Activated CD4-positive, CD25-positive, alpha-beta regulatory T cell (primary cell): ENCODE measurements at places on chromosomes 7 and 10.

DNA sequence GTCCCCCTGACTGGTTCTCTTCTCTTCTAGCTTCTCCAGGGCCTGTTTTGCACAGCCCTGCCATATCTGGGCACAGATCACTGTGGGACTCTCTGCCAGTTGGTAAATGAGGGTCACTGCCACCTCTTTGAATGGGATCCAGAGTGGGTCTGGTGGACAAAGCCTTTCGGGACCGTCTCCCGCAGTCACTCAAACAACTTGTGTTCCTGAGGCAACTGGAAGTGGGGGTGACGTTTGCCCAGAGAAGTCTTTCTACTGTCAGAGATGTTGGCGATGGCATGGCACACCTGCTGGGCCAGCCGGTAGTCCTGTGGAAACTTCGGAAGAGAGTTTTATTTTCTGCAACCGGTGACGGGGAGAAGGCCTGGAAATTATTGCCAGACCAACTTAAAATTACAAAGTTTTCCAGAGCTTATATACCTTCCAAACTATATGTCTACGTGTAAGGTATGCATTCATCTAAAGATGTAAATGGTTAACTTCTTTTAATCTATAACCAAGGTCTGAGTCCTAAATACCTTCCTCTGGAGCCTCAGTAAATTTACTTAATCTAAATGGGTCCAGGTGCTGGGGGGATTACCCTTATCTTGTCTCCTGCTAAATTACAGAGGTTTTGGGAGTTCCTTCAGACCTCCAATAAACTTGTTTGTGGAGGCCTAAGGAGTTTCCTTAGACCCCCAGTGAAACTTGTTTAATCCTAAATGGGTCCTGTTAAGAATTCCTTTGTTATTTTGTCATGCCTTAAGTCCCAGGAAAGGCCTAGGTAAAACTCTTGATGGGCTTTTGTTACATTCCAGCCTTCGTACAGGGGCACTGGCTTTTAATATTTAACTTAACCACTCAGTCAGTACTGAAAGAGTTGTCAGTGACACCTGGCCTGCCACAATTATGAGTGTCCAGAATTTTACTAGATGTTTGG is 94.0 kb downstream of the NPSR1 start:
- no peak for DNase-seq

- DNase-seq = no peak
Observed at GRCh38 chr10:75976681-75977080, 545.3 kb downstream of the LRMDA start.

DNA sequence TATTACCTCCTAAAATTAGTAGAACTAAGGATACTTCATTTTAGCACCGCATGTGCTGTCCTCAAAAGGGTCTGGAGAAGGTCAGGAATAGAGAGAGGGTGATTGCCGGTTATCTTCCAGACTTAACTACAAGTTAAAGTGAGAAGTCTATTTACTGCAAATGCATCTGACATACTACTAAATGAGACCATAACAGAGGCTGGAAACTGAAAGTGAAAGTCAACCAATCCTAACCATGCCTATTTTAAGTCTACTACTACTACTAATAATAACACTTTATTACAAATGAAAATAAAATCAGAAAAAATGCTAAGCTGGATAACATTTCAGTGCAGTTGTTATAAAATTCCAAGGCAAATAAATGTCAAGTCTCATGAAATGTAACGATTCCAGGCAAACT is 244.7 kb downstream of the KIF20B start:
- no peak for DNase-seq

- no peak for DNase-seq
Observed at GRCh38 chr10:13708256-13708990, 121.7 kb downstream of the PRPF18 start.

DNA sequence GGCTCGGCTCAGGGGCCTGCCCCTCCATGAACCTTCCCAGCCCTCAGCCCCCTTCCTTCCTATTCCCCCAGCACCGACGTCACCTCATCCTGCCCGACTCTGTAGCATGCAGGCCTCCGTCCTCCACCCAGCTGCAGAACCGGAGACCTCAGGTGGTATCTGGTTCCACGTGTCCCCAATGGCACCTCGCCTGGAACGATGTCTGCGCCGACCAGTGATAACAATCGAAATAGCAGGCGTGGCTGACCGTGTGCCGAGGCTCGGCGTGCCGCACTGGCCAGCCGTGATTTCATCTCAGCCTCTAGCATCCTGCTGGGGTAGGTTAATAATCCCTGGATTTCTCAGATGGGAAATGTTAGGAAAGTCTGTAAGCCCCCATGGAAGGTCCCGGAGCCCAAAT is 171.7 kb downstream of the CUX1 start:
- no peak for DNase-seq
